Ovary (tissue), 10 donors: ENCODE measurements at places on chromosomes 7 and 10. TPM values are rescaled to one million over a fixed set of nuclear protein-coding genes. Genes with fewer than 3 reads are reported as not detected.

Gene GIMAP8
- total RNA-seq = 10.3 TPM

Gene PRSS37
- total RNA-seq = not detected

DNA sequence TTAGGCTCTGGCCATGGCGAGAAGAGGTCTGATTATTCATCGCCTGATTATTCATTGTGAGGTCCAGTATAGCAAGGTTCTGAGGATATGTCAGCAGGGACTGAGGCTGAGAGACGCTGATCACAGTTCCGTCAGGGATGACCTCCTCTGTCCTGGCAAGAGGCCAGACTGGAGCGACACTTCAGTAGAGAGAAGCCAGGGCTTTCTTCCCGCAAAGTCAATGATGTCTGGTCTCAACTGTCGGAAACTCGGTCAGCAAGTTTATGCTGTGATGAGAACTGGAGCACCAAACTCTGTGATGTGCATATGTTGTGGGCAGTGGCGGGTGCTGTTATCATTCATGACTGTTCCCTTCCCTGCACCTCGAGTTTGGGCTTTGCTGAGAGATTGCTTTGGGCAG is 29.0 kb upstream of the GNA12 start:
- no peak for DNase-seq

GRCh38 chr7:7384228-7384627 is 151.4 kb downstream of the COL28A1 start:
- no peak for DNase-seq

DNA sequence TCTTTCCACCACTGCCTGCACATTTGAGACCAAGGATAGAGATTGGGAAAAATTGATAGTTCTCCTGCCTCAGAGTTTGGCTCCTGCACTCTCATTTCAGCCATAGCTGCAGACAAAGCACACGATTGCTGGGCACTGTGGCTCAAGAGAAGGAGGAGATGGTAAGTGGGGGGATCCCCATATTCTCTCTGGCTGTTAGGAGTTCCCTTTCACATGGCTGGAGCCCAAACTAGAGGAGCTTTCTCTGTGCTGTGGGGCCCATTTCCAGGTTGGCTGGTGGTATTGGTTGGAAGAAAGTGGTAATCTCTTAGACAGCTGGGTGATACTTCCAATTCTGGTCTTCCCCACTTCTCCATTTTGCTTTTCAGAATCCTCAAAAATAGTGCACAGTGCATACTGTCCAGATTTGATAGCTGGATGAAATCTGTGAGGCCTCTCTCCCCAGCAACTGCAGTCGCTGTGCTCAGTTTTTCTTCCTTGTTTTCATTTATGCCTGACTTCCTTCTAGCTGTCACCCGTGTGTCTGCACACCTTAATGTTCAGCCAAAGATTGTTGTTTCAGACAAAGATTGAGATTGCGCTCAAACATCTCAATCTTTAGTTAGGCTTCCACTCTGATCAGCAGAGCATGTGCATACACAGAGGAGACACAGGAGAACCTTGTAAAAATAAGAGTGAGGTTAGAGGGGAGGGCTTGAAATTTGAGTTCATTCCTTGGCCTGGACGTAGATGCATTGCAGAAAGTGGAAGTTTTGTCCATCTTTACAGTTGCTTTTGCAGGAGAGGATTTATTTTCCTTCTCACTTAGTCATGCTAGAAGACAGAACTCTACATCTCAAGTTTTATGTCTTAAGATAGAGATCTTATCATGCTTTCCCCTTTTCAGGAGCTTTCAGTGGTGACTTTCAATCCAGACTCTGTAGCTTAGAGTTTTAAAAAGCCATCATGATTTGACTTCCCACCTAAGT is 28.6 kb downstream of the RABGEF1 start:
- no peak for DNase-seq

- no peak for DNase-seq
Measured at GRCh38 chr7:37336259-37336658, 112.4 kb downstream of the ELMO1 start.

DNA sequence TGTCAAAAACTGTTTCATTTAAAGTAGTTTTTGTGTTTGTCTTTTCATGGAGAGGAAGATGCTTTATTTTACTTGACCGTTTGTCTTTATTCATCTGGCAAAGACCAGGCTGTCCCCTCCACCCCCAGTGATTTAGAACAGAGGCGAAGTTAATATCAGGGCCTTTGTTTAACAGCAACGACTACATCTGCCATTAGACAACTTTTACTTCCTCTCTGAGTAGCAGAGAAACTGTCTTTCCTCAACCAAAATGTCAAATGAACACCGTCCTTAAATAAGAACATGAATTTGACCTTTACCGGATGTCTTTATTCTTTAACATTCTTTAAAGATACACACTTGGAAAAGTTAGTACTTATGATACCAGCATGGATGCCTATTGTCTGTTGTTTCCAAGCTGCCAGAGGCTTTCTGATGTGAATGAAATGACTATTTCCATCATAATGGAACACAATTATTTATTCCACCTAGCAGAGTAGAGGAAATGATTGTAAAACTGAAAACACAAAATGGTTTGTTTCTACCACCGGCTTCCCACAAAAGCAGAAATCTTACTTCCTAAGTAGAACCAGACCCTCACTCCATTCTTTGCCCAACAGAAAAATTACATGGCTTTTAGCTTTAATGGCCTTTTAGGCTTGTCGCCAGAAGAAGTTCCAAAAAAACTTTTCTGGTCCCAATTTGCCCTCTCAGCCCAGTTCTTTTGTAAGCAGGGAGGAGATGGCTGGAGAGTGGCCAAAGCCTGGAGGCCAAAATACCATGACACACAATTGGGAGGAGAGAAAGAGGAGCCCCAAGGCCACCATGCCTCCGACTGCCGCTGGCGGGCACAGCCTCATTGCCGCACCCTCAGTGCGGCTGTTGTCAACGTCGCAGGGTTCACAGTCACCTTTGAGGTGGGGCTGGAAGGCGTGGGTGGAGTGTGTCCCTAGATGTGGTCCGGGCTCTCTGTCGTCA is 168.5 kb downstream of the TEX36 start:
- no peak for DNase-seq
